ENCODE measurements at places on chromosomes 7 and 10. TPM values are rescaled to one million over a fixed set of nuclear protein-coding genes. Genes with fewer than 3 reads are reported as not detected.

ELOVL3 gene
- not detected for total RNA-seq

ADRB1 gene
- total RNA-seq = not detected

GRCh38 chr7:1666823-1667565, 3.1 kb upstream of the ELFN1 start:
- peak; percentile 62 for DNase-seq

DNA sequence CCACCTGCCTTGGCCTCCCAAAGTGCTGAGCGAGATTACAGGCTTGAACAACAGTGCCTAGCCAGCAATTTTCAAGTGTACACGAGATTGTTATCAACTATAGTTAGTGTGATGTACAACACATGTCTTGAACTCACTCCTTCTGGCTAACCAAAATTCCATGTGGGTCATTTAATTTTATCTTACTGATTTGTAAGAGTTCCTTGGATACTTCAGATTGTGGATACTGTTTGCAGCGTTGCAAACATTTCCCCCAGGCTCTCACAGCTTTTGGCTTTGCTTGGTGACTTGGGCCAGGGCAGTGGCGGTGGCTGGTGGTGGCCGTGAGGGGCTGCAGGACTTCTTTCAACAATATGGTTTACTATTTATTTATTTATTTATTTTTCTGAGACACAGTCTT, 8.5 kb upstream of the TMEM270 start:
- no peak for DNase-seq

GRCh38 chr7:83821866-83822265, 172.9 kb upstream of the SEMA3E start:
- DNase-seq = no peak

GRCh38 chr7:154827007-154827406, 175.9 kb downstream of the PAXIP1 start:
- no peak for DNase-seq
